Esophagus muscularis mucosa (tissue), 4 donors: ENCODE measurements at places on chromosomes 4 and X. TPM values are rescaled to one million over a fixed set of nuclear protein-coding genes. Genes with fewer than 3 reads are reported as not detected.
A peak's percentile ranks its signal among the peaks of the same experiment; 100 is the strongest.

DNA sequence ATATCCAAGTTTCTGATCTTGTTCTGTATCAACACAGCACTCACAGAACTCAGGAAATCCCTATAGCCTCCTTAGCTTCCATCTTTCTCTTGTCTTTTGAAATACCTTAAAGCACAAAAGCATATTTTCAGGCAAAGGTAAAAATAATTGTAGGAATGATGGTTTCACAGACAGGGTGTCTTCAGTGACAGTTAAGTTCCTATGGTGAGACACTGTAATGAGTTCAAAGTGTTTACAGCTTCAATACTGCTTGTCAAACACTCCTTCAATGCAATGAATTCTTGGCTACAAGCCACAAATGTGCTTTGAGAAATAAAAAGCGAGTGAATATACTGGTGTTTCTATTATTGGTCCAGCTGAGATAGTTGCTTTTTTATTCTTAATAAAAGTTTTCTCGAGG, 466.0 kb downstream of the DMD start:
- DNase-seq: no peak
- H3K4me1 ChIP-seq: peaks cover 7% of the 10 kb centered on the region
- no peak overlapping the region for H3K4me3 ChIP-seq
- H3K27me3 ChIP-seq: no peaks in the 10 kb centered on the region
- no peaks in the 10 kb centered on the region for H3K36me3 ChIP-seq

DNA sequence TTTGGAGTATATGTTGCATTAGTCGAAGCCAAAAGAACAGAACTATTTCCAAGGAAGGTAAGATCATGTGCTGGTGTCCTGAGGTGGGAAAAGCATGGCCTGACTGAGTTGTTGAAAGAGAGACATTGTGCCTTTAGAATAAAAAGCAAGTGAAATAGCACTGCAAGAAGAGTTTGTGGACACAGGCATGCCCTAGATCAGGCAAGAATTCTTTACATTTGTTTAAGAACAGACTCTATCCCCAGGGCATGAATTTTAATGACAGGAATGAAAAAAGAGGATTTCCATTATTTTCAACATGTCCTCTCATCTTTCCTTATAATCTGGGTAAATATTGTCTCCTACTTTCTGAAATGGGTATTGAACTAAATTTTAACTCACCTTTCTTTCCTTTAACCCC, 516.2 kb upstream of the GALNT7 start:
- no peak overlapping the region for H3K27ac ChIP-seq
- H3K4me1 ChIP-seq: peaks cover 15% of the 10 kb centered on the region
- no peak overlapping the region for H3K4me3 ChIP-seq
- no peaks in the 10 kb centered on the region for H3K36me3 ChIP-seq
- DNase-seq: no peak
- no peaks in the 10 kb centered on the region for H3K27me3 ChIP-seq

DNA sequence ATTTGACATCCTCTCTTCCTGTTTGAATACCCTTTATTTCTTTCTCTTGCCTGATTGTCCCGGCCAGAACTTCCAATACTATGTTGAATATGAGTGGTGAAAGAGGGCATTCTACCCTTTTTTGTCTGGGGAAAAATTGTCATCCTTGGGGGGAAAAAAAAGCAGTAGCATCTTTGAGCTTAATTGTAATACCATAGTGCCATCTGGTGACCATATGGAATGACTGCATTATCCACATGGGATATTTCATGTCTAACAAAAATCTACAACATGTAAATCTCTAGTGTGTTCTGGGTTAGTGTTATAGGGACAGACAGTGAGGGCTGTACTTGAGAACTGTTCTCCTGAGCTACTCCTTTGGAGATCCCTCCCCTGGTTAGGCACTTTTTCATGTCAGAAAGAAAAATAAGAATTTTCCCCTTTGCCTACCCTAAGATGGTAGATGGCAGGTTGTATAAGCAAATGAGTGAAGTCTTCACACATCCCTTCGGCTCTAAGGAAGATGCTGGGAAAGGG, 26.0 kb downstream of the CAPN6 start:
- no peak overlapping the region for H3K27ac ChIP-seq
- no peak for DNase-seq
- no peaks in the 10 kb centered on the region for H3K4me1 ChIP-seq
- H3K27me3 ChIP-seq: no peaks in the 10 kb centered on the region
- no peak overlapping the region for H3K4me3 ChIP-seq

DNA sequence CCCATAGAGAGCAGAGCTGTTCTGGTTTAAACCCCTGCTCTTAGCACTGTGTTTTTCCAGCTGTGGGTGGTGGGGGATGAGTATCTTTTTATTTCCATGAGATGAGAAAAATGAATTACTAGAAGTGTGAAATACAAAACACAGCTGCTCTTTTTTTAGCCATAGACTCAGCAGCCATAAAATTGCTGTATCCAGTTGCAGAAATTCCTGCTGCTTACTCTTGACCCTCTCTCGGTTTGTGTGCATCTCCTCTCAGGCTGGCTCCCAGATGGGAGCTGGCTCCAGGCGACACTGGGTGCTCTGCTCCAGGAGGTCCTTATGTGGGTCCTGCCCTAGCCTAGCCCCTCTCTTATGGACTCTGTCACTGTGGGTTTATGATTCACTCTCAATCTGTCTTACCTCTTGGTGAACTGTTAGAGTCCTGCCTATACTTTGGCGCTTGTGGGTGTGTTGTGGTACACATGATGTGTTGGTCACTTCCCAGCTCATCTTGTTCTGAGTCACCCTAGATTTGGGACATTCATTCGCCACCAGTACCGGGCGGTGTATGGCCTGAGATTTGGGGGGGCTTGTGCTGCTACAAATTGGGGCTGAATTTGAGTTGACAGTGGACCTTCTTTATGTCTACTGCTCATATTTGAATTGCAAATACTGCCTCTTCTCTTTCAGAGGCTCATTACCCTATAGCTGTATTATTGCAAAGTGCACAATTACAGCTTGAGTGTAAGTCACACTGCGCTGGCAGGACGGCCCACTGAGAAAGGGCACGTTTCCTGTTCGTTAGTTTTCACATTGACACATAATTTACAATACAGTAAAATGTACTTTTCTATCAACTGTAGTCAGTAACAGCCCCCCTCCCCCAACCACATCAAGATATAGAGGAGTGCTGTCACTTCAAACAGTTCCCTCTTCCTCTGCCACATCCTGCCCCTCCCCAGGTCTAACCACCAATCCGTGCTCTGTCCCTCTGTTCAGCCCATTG, 46.9 kb upstream of the MSANTD1 start:
- no peak overlapping the region for H3K4me3 ChIP-seq
- H3K4me1 ChIP-seq: peaks cover 52% of the 10 kb centered on the region
- no peaks in the 10 kb centered on the region for H3K27me3 ChIP-seq
- no peak for DNase-seq
- peaks cover 60% of the 10 kb centered on the region for H3K36me3 ChIP-seq
- peak overlapping the region; percentile 75 for H3K27ac ChIP-seq

GRCh38 chrX:80602036-80602860, 182.0 kb downstream of the TENT5D start:
- no peaks in the 10 kb centered on the region for H3K27me3 ChIP-seq
- no peak for DNase-seq
- H3K4me1 ChIP-seq: no peaks in the 10 kb centered on the region
- no peak overlapping the region for H3K27ac ChIP-seq
- no peaks in the 10 kb centered on the region for H3K36me3 ChIP-seq

GRCh38 chr4:182139491-182139890, 103.7 kb upstream of the TENM3 start:
- peak overlapping the region; percentile 49 for H3K4me3 ChIP-seq
- no peaks in the 10 kb centered on the region for H3K27me3 ChIP-seq
- no peak for DNase-seq
- H3K4me1 ChIP-seq: peaks cover 16% of the 10 kb centered on the region

Gene STATH
- not detected for total RNA-seq

Gene ARX
- not detected for total RNA-seq

Gene EDNRA
- 4.6 TPM for total RNA-seq

Gene LRIT3
- under 0.01 TPM for total RNA-seq

Gene FOXR2
- total RNA-seq: not detected
